ENCODE measurements at places on chromosomes 1 and 21.

GRCh38 chr1:90717356-90717664, 208 bp upstream of the BARHL2 start:
- no peak for DNase-seq

- DNase-seq: no peak
Measured at GRCh38 chr1:30930631-30931173, 22.1 kb upstream of the SDC3 start.

DNA sequence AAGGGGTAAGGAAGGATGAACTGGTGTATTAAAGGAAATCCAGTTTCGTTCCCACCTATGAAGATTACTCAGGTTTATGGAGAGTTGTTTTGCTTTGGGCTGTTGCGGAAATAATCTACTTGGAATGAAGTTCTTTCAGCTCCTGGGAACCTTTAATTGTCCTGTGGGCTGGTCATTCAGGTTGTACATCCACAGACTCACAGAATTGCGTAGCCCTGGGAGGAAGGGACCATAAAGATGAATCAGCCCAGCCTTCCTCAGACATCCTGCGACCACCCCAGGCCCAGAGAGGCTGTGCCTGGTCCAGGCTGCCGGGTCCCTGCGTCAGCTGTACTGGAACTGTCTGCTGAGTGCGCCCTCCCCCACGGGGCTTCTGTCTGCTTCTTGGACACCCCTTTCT, 72.7 kb downstream of the GALNT2 start:
- no peak for DNase-seq

DNA sequence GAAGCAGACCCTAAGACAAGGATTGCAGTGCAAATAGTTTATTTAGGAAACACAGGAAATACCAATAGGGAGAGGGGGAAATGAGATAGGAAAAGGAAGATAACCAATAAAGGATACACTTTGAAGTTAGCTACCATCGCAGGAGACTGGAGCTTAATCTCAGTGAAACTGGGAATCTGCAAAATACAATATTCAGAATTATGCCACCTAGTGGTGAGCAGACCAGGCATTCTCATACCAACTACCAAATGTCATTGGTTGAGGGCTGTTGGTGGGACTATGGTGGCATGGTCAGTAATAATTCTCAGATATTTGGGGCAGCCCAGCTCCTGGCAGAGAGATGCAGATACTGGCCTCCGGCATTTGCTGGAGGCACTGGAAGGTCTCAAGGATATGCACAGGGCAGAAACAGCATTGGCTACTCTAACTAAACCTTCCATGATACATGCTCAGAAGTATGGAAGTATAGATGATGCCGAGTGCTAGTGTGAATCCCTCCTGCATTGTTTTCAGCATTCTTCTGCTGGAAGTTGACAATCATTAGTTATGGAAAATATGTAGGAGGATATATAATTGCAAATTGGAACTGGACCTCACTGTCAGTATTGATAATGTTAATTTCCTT, 11.8 kb upstream of the ZFP69B start:
- DNase-seq: no peak

DNA sequence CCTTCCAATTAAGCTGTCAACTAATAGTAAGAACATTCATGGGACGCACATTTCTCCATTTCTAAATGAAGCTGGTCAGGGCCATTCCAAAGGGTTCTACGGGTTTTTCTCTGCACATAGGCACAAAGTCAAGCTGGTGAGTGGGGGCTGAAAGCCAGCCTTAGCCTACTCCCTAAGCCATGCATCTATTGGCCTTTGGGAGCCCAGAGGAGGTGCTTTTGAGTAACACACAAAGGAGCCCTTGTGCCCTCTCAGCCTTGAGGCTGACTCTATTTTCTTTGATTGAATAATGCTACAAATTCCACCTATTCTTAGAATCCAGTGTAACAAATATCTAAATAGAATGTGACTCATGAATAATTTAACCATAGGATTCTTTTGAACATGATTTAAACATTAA, 73.6 kb downstream of the RGS13 start:
- DNase-seq: no peak

- DNase-seq: peak; percentile 62
Measured at GRCh38 chr1:40316595-40317393, at the start of gene COL9A2. TSS of gene COL9A2 (minus strand) at chr1:40317286. CDS start at chr1:40317197, 89 bp downstream.

DNA sequence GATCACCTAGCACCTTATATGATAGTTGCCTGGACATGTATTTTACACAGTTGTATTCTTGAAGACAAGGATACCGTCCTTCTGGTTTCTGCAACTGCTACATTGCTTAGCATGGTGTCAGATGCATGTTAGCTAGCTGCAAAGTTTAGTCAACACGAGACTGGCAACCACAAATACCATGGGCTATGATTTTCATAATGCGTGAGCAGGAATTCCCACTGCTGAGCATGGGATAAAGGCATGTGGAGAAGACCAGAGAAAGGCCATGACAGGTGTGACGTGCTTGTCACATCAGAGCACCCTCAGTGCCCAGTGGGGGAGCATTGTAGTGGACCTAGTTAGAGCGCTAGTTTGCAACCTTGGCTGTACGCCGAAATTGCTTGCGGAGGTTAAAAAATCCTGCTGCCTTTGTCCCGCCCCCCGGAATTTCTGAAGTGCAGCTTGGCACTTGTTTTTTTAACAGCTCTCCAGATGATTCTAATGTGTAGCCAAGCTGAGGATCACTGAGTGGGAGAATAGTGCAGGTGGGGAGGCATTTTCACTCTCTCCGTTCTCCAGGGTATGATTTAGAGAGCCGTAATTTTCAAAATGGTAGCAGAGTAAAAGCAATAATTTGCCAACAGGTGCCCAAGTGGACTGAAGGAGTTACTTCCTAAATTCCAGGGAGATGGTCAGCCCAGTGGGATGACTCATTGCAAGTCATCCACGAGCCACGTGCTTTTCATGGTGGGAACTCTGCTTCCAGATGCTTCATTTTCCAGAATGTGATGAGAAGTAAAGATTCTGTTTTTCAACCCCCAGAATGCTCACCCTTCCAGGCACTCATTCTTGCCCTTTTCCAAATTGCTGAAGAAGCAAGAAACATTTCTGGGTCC, 81.0 kb downstream of the CNIH3 start:
- DNase-seq: no peak

DNA sequence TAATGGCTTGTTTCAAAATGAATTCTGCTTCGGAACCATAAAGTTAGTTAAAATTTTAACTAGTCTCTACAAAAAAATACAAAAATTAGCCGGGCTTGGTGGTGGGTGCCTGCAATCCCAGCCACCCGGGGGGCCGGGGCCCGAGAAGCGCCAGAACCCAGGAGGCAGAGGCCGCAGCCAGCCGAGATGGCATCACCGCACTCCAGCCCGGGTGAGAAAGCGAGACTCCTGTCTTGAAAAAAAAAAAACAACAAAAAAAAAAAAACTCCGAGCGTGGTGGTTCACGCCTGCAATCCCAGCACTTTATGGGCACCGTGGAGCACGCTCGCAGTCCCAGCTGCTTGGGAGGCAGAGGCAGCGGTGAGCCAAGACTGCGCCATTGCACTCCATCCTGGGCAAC, 781.4 kb downstream of the BRINP3 start:
- DNase-seq: no peak

GRCh38 chr1:65066766-65067490, 81.1 kb upstream of the AK4 start:
- peak; percentile 78 for DNase-seq

- no peak for DNase-seq
Measured at GRCh38 chr1:32221581-32221979, 573 bp downstream of the TMEM234 start.

DNA sequence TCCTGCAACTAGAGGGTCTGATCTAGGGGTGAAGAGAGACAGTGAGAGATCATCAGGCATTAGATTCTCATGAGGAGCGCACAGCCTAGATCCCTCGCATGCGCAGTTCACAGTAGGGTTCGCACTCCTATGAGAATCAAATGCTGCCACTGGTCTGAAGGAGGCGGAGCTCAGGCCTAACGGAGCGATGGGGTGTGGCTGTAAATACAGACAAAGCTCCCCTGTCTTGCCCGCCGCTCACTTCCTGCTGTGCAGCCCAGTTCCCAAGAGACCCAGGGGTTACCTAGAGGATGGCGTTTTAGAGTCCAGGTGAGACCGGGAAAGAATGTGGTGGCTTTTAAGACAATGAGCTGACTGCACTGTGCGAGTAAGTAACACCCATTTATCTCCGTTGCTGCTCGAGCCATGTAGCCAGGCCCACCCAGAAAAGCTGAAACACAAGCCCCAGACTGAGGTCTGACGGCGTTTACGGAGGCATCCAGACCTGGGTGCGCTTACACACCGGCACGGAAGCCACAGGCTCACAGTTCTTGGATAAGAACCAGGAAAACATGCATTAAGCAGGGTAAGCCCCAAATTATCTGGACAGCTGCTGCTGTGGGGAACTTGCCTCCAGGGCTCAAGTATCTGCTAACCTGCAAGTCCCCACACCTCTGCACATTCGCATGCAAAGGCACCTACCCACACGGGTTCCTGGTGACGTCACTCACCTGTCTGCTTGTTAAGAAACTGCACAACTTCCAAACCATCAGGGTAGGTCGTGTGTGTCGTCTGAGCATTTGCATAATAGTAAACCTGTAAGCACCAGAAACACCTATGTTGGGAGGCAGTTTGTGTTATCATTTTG, 12.5 kb downstream of the TCP10L start:
- no peak for DNase-seq

- no peak for DNase-seq
Measured at GRCh38 chr21:17427831-17428483, 84.9 kb upstream of the CXADR start.

- DNase-seq: no peak
Measured at GRCh38 chr21:44766014-44766817, 35.4 kb downstream of the UBE2G2 start.

- DNase-seq: no peak
Measured at GRCh38 chr1:226649780-226650179, 89.3 kb downstream of the ITPKB start.

GRCh38 chr1:228502522-228502921, 15.3 kb downstream of the RNF187 start:
- DNase-seq: no peak

GRCh38 chr21:34073749-34074282, 438 bp downstream of the MRPS6 start:
- DNase-seq: no peak

GRCh38 chr1:52662645-52663313, 29.8 kb downstream of the SHISAL2A start:
- DNase-seq: no peak

- DNase-seq: no peak
Measured at GRCh38 chr21:32315511-32316281, 17.0 kb downstream of the MRAP start.

GRCh38 chr21:44868707-44869106, 4.8 kb downstream of the PTTG1IP start:
- no peak for DNase-seq

DNA sequence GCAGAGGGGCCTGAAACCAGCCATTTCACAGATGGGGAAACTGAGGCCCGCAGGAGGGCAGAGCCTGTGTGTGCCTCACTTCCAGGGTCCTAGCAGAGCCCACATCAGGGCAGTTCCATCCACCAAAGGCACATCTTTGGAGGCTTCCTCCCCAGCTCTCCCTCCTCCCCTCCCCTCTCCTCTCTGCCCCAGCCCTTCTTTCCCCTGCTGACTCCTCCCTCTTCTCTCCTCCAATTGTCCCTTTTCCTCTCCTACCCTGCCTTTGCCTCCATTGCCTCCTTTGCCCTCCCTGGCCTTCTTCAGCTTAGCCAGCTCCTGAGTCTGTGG, 56.6 kb downstream of the TMEM53 start:
- DNase-seq: no peak

DNA sequence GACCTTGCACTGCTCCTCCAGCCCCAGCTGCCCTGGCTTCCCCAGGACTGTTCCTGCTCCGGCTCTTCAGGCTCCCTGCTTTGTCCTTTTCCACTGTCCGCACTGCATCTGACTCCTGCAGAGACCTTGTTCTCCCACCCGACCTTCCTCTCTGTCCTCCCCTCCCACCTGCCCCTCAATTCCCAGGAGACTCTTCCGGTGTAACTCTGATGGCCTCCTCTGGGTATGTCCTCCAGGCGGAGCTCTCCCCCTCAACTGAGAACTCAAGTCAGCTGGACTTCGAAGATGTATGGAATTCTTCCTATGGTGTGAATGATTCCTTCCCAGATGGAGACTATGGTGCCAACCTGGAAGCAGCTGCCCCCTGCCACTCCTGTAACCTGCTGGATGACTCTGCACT, 550 bp downstream of the ACKR1 start:
- DNase-seq: no peak

DNA sequence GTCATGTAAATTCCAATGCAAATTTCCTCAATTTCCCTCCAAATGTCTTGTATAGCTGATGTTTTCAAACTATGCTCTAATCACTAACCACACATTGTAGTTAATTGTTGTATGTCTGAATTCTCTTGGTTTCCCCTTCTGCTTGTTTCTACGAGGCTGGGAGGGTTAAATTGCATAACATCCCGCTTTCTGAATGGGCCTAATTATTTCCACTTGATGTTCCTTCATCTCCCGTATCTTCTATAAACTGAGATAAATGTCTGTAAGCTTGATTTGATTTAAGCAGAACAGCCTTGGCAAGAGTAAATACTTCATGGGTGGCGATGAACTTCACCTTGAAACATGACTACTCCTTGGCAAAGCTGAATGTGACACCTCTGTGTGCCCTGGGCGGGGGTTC, 72.2 kb downstream of the SERINC2 start:
- no peak for DNase-seq

DNA sequence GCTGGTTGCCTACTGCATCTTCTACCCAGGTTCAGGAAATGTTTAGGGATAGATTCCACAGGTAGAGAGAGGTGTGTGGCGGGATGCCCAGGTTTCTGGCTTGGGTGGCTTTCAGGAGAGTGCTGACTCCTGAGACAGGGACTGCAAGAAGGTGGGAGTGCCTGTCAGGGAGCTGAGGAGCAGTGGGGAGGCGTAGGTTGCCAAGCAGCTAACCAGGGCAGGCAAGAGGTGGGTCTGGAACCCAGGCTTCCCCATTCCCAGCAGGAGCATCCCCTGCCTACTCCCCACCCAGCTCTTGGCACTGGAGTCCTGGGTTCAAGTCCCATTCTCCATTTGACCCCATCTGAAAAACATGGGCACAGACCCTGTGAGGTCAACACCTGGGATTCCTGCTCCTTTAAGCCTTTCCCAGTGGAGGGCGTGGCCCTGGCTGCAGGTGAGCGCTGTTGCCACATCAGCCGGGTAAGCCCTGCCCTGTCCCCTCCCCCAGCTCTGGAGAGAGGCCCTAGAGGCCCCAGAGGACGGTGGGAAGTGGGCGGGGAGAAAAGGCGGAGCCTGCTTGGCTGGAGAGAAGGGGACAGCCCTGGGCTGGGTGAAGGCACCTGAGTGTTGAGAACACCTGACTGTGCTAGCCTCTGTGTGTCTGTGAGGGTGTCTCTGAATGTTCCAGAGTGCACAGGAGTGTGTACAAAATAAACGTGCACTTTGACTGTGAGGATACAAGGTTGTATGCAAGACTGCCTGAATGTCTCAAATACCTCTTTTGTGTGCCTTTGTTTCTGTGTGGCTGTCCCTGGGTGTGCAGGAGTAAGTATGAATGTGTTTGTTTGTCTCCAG, 14.0 kb upstream of the SYNC start:
- peak; percentile 60 for DNase-seq

- no peak for DNase-seq
Measured at GRCh38 chr1:162412002-162412401, at the start of gene SH2D1B. TSS of gene SH2D1B (minus strand) at chr1:162412136. CDS start at chr1:162412016, 120 bp downstream.

- no peak for DNase-seq
Measured at GRCh38 chr1:59814901-59815825, at the start of gene HOOK1. TSS of gene HOOK1 (plus strand) at chr1:59814949. CDS start at chr1:59815118, 169 bp downstream.

GRCh38 chr1:162660574-162660973, 28.3 kb downstream of the DDR2 start:
- DNase-seq: no peak

- DNase-seq: no peak
Measured at GRCh38 chr1:209531006-209531405, 52.5 kb upstream of the CAMK1G start.

GRCh38 chr1:15708486-15709137, 24.5 kb downstream of the PLEKHM2 start:
- no peak for DNase-seq

GRCh38 chr1:238530209-238530851, 639.6 kb upstream of the ZP4 start:
- DNase-seq: no peak

Measured in activated CD4-positive, CD25-positive, alpha-beta regulatory T cell treated with anti-CD3 and anti-CD28 coated beads, Interleukin-2, amount 50 U/mL, for 72 hours (primary cell).